ENCODE measurements at places on chromosomes 1 and 21.
A peak's percentile ranks its signal among the peaks of the same experiment; 100 is the strongest.

DNA sequence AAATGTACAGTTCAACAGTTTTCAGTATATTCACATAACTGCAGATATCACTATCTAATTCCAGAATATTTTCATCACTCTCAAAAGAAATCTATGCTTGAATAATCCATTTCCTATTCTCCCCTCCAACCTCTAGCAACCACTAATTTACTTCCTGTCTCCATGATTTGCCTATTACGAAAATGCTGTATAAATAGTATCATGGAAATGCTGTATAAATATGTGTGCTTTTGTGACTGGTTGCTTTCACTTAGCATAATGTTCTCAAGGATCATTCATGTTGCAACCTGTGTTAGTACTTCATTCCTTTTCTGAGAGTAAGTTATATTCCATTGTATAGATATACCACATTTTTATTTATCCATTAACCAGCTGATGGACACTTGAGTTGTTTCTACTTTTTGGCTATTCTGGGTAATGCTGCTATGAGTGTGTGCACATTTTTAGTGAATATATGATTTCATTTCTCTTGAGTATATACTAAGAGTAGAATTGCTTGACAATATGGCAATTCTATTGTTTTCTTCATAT is 115.6 kb downstream of the TNFSF18 start:
- no peak for DNase-seq

DNA sequence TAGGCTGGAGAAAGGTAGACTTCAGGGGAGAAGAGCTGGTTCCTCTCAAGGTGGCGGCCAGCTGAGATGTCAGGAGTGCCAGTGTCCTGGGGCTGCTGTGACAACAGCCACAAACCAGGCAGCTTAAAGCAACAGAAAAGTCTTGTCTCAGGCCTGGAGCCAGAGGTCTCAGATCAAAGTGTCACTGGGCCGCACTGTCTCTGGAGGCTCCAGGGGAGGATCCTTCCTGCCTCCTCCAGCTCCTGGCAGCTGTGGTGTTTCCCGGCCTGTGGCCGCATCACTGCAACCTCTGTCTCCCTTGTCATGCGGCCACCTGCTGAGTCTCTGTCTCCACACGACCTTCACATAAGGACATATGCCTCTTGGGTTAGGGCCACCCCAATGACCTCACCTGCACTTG is 24.4 kb upstream of the TSPEAR start:
- DNase-seq: no peak

GRCh38 chr1:184932319-184932718 is 42.0 kb downstream of the NIBAN1 start:
- DNase-seq: no peak

DNA sequence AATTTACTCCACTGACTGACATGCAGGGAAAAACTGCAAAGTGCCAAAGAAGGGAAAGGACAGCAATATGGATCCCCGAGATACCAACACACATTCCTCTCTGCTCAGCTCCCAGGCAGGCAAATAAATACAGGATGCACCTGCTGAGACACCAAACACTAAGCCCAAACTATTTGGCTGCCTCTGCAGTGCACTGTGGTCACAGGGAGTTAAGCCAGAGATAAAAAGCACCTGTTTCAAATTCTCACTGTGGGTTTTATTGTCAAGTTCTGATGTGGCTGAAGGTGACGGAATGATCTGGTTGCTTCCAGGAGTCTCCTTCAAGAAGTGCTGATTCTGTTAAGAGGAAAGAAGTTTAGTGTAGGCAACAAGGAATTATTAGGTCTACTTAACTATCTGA is 17.7 kb downstream of the TEX38 start:
- DNase-seq: no peak

DNA sequence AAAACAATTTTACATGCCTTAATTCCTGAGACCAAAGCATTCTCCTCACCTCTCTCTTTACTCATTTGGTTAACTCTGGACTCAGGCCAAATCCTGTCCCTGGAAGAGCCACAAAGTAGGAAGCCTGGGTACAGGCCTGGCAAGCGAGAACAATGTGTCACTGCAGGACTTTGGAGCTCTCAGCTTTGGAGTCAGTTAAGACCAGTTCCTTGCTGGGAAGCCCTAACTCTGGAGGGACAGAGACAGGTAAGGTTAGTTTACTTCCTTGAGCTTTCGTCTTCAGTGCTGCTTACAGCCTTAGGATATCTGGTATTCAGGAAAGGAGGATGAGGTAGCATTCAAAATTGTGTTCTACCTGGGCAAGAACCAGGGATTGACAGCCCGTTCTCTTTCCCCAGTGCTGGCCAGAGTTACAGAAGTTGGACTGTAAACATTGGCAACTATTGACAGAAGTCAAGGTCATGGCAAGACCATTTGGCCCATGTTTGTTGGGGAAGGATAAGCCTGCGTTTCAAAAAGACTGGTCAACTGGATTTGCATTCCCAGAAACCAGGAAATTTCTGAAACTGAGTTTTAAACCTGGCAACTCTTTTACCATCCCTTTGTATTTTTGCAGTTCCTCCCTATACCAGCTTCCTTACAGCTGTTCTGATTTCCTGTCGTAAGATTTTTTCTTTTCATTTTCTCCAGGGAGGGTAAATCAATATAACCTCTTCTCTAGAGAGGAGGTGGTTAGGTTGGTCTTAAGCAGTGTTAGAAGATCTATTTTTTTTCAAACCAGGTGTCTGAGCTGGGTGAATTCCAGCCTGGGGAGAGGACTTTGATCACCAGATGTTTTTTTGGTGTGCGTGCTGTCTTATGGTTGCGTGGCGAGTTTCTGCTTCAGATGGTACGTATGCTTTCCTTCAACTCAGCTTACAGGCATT is at the start of gene C4BPB:
C4BPB (plus strand) TSS at position 160 of the 926 bp plus-strand sequence; CDS start at position 832, 672 bp downstream.
- DNase-seq: no peak

DNA sequence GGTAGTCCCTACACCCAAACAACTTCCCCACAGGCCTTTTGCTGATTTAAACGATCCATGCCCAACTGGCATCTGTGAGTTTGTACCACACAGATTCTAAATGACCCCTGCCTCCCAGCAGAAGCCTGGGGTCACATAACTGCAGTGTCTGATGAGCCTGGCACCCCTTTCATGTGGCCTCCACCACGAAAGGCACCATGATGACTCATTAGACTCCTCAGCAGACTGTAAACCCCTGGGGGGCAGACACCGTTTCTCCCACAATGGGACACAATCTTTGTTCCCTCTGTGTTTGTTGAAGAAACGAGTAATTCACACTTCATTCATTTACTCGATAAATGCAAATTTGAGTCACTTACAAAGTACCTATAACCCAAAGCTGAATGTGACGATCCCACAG is 81.6 kb downstream of the CCDC185 start:
- DNase-seq: no peak

- no peak for DNase-seq
Observed at GRCh38 chr1:235873045-235873444, 6.3 kb upstream of the LYST start.

DNA sequence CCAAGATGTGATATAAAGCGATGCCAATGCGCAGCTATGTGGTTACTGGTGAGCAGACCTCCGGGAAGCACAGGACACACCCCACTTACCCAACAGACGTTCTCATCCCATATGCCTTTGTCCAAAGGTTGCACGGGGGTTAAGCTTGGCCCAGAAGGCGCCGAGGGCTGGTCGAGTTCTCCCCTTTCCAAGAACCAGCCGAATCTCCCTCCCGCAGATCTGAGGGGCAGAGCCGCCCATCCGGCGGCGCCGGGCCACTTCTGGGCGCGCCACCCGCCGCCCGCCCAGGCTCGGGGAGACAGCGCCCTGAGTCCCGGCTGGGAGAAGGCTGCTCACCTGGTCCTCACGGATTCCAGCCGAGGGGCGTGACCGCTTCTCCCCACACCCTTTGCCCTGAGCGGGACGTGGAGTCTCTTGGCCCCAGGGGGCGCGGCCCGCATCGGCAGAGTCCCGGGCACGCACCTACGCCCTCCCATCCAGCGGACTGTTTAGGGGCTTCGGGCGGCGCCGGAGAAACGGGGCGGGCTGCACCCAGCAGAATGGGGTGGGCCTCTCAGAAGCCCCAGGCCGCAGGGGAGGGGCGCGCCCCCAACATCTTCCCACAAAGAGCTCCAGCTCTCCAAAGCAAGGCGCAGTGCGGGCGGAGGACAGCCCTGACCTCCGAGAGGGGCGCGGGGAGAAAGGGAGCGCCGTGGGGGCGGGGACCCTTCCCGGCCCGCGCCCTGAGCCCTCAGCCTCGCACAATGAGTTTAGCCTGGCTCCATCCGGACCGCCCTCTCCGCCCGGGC is 615 bp downstream of the GPR161 start:
- DNase-seq: no peak

- no peak for DNase-seq
Observed at GRCh38 chr1:208682664-208683013, 438.5 kb upstream of the PLXNA2 start.

DNA sequence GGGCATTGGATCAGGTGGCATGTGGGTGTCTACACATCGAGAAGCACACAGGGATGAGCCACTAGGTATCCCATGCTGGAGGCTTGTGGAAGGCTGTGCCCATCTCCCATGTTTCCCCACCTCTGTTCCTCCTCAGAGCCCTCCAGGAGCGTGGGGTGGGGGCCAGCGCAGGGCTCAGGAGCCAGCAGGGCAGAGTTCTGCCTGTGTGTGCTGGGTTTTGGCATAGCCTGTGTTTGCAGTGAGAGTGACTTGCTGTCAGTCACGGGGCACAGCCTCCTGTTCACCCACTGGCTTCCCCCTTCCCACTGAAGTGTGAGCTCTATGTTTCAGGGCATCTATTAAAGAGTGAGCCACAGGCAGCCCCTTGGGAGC is 10.4 kb downstream of the IBA57 start:
- no peak for DNase-seq

DNA sequence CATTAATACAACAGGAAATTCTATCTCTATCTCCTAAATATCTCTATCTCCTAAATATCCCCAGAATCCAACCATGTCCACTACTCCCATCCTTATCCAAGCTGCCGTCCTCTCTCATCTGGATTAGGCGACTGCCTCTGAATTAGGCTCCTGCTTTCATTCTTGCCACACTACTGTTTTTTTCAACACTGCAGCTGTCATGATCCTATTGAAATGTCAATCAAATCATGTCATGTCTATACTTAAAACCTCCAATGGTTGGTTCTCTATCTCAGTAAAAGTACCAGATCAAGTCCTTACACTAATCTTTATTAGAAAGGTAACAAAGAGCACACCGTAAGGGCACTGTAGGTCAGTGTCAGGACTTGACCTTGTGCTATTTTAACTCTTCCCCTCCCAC is 82.0 kb upstream of the NFIA start:
- DNase-seq: no peak

- no peak for DNase-seq
Observed at GRCh38 chr1:93159337-93159736, 20.9 kb downstream of the TMED5 start.

- no peak for DNase-seq
Observed at GRCh38 chr1:222161676-222162075, 386.2 kb downstream of the HHIPL2 start.

- DNase-seq: no peak
Observed at GRCh38 chr1:184507604-184508280, 120.9 kb downstream of the C1orf21 start.

- DNase-seq: no peak
Observed at GRCh38 chr1:95233319-95233736, 682 bp upstream of the RWDD3 start.

DNA sequence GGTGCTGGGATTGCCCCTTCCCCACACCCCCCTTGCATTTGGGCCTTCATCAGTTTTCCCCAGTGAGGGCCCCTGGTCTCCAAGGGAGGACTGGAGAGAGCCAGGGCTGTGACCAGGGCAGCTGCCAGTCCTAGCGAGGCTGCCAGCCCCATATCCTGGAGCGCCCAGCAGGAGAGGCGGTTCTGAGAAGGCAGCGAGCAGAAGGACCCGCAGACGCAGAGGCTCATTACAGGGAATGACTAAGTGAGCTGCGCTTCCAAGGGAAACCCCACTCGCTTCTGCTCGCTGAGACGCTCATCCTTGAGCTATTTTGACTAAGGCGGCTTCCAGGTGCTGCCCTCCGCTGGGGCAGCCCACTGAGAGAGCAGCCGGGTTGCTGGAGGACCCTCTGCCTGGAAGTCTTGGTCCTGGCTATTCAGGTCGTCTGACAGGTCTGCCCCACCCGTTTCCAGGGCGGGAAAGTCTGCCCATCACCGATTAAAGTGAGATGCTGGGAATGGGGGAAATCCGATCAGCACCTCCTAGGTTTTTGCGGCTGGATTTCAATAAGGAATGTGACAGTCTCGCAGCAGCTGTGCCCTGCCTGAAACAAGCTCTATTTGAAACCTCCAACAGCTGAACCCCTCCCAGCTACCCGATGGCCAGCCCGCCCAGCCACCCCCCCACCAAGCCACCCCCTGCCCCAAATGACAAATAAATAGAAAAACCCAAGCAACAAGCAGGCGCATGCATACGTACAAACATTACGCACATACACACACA is 2.8 kb downstream of the KCNN3 start:
- DNase-seq: peak; percentile 42

GRCh38 chr1:204854286-204854685 is 16.4 kb upstream of the NFASC start:
- no peak for DNase-seq

DNA sequence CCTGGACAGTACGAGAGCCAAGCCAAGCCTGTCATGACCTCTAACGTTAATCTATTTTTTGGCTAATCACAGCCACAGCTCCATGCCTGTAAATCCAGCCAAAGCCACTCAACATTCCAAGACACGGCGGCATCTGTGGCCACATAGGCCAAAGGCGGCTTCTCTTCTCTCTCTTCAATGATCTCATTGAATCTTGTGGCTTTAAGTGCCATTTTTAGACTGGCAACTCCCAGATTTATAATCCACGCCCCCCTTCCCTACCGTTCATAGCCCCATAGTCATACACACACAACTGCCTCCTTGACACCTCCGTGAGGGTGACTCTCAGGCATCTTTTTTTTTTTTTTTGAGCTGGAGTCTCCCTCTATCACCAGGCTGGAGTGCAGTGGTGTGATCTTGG is 5.7 kb upstream of the SELENON start:
- DNase-seq: no peak

DNA sequence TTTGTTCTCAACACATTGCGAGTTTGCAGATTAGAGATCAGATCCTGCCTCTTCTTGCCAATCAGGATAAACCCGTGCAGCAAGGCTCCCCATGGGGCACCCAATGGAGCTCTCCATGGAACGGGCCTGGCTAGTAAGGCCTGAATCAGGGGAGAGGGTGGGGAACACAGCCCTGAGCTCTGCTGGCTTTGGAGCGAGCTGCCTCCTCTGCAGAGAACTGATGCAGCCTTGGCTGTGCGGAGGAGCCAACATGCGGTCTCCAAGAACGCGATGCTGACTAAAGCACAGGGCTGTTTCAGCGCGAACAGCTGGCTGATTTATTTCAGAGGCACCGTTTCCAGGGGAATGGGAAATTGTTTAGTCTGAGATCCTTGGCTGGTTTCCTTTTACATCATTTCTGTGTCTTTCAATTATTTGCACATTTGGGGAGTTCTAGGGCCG is 139.7 kb downstream of the TSEN15 start:
- no peak for DNase-seq

- no peak for DNase-seq
Observed at GRCh38 chr1:220918285-220918951, 39.2 kb downstream of the HLX start.

- no peak for DNase-seq
Observed at GRCh38 chr1:229836324-229836723, 210.3 kb downstream of the URB2 start.

GRCh38 chr1:99503276-99503747 is 142.6 kb upstream of the PALMD start:
- DNase-seq: peak; percentile 18

All from kidney epithelial cell (primary cell).